ENCODE measurements at places on chromosomes 5 and 9.

- DNase-seq, result peak; percentile 19
Observed at GRCh38 chr9:19493174-19493811, 84.5 kb downstream of the ACER2 start.

GRCh38 chr9:132367613-132368313 is 13.0 kb upstream of the SETX start:
- DNase-seq, result no peak

GRCh38 chr5:105639068-105639467 is 2031.7 kb downstream of the EFNA5 start:
- DNase-seq, result no peak

DNA sequence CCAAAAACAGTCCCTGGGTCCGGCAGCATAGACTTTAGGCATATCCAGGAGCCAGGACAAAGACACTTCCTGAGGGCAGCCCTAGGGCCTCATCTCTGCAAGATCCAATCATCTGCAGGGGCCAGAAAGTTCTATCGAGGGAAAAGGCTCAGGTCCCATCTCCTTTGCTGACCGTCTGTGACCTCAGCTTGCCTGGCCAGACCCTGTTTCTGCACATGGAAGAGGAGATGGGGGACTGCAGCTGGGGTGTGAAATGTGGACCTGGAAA is 51.0 kb upstream of the FCN1 start:
- no peak for DNase-seq

GRCh38 chr9:121663591-121663990 is 12.2 kb downstream of the DAB2IP start:
- no peak for DNase-seq

DNA sequence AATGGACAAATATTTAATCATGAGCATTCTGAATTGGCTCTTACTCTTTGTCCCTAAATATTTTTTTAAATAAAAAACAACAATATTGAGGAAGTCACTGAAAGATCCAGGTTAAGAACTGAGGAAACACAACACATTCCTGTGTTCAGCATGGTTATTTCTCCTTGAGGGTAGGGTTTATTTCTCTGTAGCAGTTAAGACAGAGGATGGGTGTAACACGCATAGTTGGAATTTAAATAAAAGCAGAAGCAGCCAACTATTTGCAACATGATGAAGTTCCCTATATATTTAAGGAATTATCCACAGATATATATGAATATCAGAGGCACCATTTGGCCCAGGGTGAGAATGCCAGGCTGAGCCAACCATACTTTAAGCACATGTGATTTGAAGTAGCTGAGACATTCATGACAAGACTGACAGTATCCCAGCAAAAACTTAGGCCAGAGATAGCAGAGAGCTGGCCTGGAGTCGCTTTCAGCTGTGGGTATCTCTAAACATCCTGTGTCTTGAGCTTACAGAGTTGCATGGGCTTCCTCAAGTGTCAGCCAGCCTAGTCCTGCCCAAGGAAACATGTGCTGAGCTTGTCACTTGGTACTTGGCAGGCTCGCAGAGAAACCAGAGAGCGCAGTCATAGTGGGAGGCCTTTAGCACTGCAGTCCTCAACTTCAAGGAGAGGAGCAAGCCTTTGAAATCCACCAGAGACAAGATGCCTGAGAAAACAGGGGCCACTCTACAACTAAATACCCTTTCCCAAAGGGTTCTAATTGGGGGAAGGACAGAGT is 43.6 kb downstream of the SEMA5A start:
- DNase-seq, result no peak

DNA sequence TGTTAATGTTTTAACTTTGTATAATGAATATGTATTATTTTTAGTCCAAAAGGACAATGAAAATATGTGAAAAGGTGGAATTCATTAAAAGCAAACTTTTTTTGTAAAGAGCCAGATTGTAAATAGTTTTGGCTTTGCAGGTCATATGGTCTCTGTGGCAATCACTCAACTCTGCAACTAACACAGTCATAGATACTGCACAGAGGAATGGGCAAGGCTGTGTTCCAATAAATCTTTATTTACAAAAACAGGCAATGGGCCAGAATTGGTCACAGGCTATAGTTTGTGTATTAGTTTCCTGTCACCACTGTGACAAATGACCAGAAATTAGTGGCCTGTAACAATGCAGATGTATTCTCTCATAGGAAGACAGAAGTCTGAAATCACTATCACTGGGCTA is 125.4 kb upstream of the PTCH1 start:
- DNase-seq, result no peak

GRCh38 chr5:137563646-137564397 is 64.7 kb upstream of the SPOCK1 start:
- no peak for DNase-seq

GRCh38 chr5:67816456-67816855 is 399.1 kb upstream of the PIK3R1 start:
- no peak for DNase-seq

DNA sequence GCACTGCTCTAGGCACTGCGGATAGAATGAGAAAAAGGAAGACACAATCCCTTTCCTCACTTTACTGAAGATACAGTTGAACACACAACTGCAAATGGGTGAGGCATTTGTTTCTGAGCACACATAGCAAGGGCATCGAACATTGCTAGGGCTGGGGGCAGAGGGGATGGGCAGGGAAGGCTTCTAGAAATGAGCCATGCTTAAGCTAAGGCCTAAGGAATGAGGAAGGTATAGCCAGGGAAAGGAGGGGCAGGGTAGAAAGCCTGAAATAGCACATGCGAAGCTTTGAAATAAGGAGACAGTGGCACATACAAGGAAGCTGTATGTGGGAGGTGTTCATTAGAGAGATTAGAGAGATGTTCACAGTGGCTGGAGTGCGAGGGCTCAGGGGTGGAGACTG is 92.7 kb downstream of the KIF4B start:
- no peak for DNase-seq

- peak; percentile 51 for DNase-seq
Observed at GRCh38 chr9:136545965-136546696, at the start of gene NOTCH1. TSS of gene NOTCH1 (minus strand) at chr9:136546048. CDS start at chr9:136545786, 262 bp downstream.

- peak; percentile 46 for DNase-seq
Observed at GRCh38 chr9:35649431-35650340, 1.0 kb downstream of the SIT1 start.

- DNase-seq, result no peak
Observed at GRCh38 chr5:118392491-118392890, 595.9 kb downstream of the DTWD2 start.

DNA sequence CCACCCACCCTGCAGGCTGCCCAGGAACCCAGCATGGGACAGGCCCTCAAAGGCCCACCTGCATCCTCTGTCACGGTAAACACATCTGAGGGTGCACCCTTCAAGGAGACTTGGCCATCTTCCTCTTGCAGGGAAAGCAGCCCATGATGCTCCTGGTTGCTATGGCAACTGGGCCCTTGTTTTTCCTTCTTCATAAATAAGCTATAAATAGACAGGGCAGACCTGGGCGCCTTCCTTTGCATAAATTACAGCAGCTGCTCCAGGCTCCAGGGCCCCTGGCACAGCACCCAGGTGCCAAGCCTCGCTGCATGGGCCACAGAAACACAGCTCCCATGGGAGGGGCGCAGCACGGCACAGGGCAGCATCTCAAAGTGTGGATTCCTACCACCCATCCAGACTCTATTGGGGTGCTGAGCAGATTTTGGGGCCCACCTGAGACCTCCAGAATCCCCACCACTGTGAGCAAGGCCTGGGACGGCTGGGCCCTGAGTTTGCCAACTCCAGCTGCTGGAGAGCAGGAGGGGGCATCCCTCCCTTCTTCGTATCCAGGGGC is 5.8 kb upstream of the PSMB7 start:
- DNase-seq, result no peak

DNA sequence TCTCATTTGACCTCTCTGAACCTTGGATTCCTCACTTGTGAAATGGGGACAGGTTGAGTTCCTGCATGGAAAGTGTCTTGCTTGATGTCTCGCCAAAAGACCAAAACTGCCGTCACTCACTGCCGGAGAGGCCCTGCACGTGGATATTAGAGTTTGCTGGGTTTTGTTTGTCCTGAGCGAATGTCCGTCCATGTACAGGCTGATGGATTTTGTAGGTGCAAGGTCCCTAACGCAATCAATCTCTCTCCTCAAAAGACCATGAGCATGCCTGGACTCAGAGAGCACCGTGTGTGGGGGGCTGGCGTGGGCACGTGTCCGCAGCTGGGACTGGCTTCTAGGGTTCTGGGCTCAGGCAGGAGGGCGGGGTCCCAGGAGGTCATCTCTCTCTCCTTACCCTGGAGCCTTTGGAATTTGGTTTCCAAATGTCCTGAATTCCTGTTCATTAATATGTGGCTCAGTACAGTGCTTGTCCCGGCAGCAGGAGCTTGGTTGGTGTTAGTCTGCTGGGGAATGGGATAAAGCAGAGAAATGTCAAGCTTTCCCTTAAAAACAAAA is 146.0 kb upstream of the IER5L start:
- DNase-seq, result no peak

- DNase-seq, result no peak
Observed at GRCh38 chr5:148790545-148791333, 35.7 kb upstream of the ADRB2 start.

- no peak for DNase-seq
Observed at GRCh38 chr9:133090752-133091385, 29.1 kb downstream of the CEL start.

GRCh38 chr9:131323629-131324028 is 34.1 kb downstream of the PLPP7 start:
- DNase-seq, result no peak

- peak; percentile 62 for DNase-seq
Observed at GRCh38 chr9:4297151-4297785, 2.6 kb downstream of the GLIS3 start.

DNA sequence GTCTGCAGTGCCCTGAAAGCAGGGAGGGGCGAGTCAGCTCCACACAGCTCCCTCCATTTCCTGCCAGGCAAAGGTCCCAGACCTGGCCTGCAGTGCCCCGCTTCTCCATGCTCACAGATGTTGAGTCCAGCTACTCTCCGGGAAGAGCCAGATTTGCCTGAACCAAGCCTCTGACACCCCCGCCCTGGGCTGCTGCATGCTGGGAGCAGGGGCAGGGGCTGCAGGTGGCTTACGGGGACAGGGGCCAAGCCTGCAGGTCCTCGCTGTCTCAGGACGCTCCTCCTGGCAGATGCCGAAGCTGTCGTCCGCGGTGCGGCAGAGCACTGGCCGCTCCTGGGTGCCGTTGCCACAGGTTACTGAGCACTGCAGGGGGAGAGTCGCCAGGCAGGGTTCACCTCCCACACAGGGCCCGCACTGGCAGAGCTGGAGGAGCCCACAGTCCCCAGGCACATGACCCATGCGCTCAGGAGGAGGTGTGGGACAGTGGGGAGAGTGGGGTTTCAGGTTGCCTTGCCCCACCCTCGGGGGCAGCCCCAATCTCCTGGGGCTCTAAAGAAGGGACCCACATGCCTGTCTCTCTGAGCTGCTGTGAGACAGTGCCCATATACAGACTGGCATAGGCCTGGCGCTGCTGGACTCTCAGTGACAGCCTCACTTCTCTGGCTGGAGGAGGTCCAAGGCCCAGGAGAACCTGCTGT is 62.4 kb downstream of the ZNF354C start:
- DNase-seq, result no peak

- no peak for DNase-seq
Observed at GRCh38 chr9:129835860-129836223, 584 bp downstream of the USP20 start.

GRCh38 chr5:88979726-88980125 is 96.7 kb upstream of the MEF2C start:
- no peak for DNase-seq

- DNase-seq, result no peak
Observed at GRCh38 chr9:108297073-108297472, 558.7 kb downstream of the ACTL7B start.

- DNase-seq, result peak; percentile 63
Observed at GRCh38 chr9:114082017-114082762, 4.1 kb upstream of the AMBP start.

GRCh38 chr5:148687427-148687826 is 33.1 kb upstream of the HTR4 start:
- no peak for DNase-seq

DNA sequence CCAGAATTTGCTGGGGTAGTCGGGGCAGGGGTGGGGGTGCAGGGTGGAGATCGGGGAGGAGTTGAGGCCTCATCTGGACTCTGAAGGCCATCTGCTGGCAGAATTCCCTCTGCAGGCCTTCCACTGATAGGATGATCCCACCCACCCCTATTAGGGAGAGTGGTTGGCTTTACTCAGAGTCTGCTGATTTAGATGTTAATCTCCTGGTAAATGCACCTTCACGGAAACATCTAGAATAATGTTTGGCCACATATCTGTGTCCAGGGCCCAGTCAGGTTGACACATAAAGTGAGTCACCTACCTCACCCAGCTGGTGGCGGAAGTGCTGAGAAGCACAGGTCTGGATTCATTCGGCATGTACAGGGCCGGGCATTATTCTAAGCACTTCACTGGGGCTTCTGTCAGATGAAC is 50.0 kb downstream of the DAPK1 start:
- DNase-seq, result no peak

DNA sequence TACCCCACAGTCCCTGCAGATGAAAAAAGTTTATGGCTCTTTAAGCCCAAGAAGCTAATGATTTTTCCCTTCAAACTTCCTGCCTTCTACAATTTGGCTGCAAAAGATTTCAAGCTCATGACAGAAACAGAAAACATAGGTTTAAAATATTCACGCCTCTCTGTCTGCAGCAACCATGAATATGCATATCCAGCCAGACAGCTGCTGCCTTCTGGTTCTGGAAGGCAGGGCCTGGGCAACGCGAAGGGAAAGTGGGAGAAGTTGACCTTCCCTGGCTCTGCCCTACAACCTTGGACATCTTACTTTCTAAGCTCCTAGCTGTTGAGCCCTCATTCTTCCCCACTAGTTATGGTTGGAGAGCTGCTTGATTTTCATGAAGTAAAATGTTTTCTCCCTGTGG is 64.8 kb upstream of the CLINT1 start:
- DNase-seq, result no peak

DNA sequence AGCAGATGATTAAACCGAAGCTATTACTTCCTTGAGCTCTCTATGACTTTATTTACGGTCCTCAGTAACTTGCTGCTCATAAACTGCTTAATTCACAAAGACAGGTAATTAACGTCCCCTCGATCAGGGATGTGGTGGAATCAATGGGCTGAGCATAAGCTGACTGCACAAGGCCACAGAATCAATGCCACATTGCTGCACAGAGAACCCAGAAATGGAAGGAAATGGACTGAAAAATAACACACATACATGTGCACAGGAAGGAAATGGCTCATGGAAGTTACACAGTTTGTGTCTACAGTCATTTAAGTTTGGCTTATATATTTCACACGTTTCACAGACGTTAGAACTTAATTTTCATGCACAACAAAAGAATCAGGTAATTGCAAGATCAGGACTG is 118.3 kb upstream of the KLF9 start:
- no peak for DNase-seq

GRCh38 chr9:7118633-7119032 is 360.9 kb downstream of the KDM4C start:
- no peak for DNase-seq

GRCh38 chr9:108724652-108725051 is 131.1 kb downstream of the ACTL7B start:
- no peak for DNase-seq
